ENCODE measurements at places on chromosomes 5 and 9. TPM values are rescaled to one million over a fixed set of nuclear protein-coding genes. Genes with fewer than 3 reads are reported as not detected.

The SLC6A18 gene
- total RNA-seq = not detected

The SPINK13 gene
- not detected for total RNA-seq

The ZFYVE16 gene
- 11.7 TPM for total RNA-seq

The NEURL1B gene
- total RNA-seq = 0.86 TPM

The NR5A1 gene
- not detected for total RNA-seq

The LCN15 gene
- not detected for total RNA-seq

The LCN10 gene
- total RNA-seq = not detected

The ZNF608 gene
- 0.95 TPM for total RNA-seq
